ENCODE measurements at places on chromosomes 7 and 10.

- no peak for DNase-seq
Measured at GRCh38 chr7:107118109-107118900, 50.5 kb upstream of the HBP1 start.

GRCh38 chr7:130273081-130273932, 6.6 kb downstream of the CPA2 start:
- DNase-seq, result no peak

- DNase-seq, result peak; percentile 17
Measured at GRCh38 chr7:4849390-4849789, 12.4 kb downstream of the PAPOLB start.

- DNase-seq, result no peak
Measured at GRCh38 chr10:130557181-130557845, 421.1 kb downstream of the GLRX3 start.

GRCh38 chr7:87876869-87877234, 559 bp downstream of the DBF4 start:
- peak; percentile 47 for DNase-seq

GRCh38 chr7:107396990-107397389, 72.9 kb upstream of the GPR22 start:
- DNase-seq, result no peak

DNA sequence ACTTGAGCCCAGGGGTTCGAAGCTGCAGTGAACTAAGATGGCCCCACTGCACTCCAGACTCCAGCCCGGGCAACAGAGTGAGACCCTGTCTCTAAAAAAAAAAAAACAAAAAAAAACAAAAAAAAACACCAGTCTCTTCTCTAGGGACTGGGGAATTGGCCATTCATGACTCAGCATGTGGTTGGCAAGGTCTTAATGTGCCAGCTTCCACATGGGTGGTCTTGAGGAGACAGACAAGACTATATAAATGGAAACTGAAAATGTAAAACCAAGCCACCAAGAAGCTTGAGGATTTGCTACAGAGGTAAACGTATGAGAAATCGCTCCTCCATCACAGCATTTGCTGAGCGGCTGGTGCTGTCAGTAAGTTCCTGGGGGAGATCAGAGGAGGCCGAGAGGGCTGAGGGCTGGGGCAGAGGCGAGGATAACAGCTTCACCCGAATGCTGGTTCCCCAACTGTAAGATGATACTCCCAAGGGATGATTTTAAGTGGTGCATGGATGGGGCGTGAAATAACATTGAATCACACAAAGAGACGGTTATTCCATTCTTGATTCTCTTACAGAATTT, 128.7 kb downstream of the C10orf105 start:
- DNase-seq, result no peak

GRCh38 chr10:71085689-71086438, 126.5 kb upstream of the UNC5B start:
- DNase-seq, result no peak

DNA sequence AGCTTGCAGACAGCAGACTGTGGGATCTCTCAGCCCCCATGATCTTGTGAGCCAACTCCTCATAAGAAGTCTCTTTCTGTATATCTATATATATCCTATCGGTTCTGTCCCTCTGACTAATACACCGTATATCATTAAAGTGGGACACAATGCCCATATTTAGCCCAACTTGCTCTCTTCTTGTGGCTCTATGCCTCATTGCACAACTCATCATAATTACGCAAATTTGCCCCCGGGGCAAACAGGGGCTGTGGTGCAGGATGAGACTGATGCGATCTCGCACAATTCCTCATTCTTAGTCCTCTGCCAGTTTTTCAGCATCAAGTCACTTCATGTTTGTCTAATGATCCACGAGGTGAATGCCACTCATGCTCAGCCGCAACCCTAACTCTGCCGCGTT, 183.2 kb downstream of the PRPF18 start:
- DNase-seq, result no peak

GRCh38 chr7:5394264-5395105, 29.1 kb downstream of the TNRC18 start:
- DNase-seq, result no peak

DNA sequence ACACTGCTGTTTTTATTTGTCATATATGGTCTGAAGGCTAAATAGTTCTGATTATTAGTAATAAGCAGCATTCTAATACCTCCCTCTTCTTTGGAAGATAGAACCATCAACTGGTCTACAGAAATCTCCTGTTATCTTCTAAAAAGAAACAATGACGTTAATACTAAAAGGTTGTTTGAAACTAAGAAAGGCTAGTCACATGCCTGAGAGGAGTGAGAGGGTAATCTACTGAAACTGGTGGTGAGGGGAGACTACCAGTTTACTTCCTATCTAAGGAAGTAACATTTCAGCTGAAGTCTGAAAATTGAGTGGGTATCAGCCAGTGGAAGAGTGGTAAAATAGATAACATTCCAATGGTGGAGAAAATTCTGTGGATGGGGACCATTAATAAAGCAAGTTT, 48.4 kb downstream of the FGFBP3 start:
- no peak for DNase-seq

- DNase-seq, result no peak
Measured at GRCh38 chr10:34622945-34623344, 192.2 kb downstream of the PARD3 start.

GRCh38 chr7:42448901-42449300, 211.9 kb upstream of the GLI3 start:
- no peak for DNase-seq

- DNase-seq, result peak; percentile 67
Measured at GRCh38 chr10:11225935-11226334, 208.3 kb downstream of the CELF2 start.

- no peak for DNase-seq
Measured at GRCh38 chr10:5941579-5941978, 35.8 kb downstream of the IL15RA start.

GRCh38 chr7:1825897-1826741, 156.0 kb downstream of the ELFN1 start:
- DNase-seq, result no peak
